Activated CD4-positive, alpha-beta T cell treated with anti-CD3 and anti-CD28 coated beads, Interleukin-2, amount 10 ng/mL, durations not matched to agents 7 days and 5 days (primary cell): ENCODE measurements at places on chromosomes 6 and 20.
A peak's percentile ranks its signal among the peaks of the same experiment; 100 is the strongest.

GRCh38 chr6:157050537-157051265 lies 272.6 kb downstream of the TMEM242 start:
- DNase-seq, result no peak

- DNase-seq, result peak; percentile 9
Observed at GRCh38 chr20:53692465-53693067, 98.9 kb upstream of the ZNF217 start.

- no peak for DNase-seq
Observed at GRCh38 chr6:127385668-127386430, 42.4 kb upstream of the ECHDC1 start.

- DNase-seq, result no peak
Observed at GRCh38 chr20:37822141-37822601, 80.8 kb upstream of the VSTM2L start.
